Gastrocnemius medialis (tissue), 4 donors: ENCODE measurements at places on chromosomes 6 and 20. TPM values are rescaled to one million over a fixed set of nuclear protein-coding genes. Genes with fewer than 3 reads are reported as not detected.

The SAMD3 gene
- not detected for total RNA-seq

The KHDC1L gene
- total RNA-seq: not detected

The IMPG1 gene
- total RNA-seq: not detected

The SLC13A3 gene
- total RNA-seq: 0.41 TPM

The WFDC12 gene
- total RNA-seq: not detected

The SDCBP2 gene
- 2.9 TPM for total RNA-seq

The SAPCD1 gene
- total RNA-seq: not detected

The TRAPPC3L gene
- not detected for total RNA-seq

The HSPA12B gene
- 8.5 TPM for total RNA-seq

The MLIP gene
- total RNA-seq: 186 TPM

The SLC26A8 gene
- total RNA-seq: not detected

The SALL4 gene
- total RNA-seq: not detected

The TMEM217 gene
- not detected for total RNA-seq

The CLDN20 gene
- total RNA-seq: not detected

The SRSF12 gene
- 0.33 TPM for total RNA-seq

The SLCO4A1 gene
- total RNA-seq: 20.7 TPM

The SLC17A3 gene
- not detected for total RNA-seq

The MDN1 gene
- total RNA-seq: 16.7 TPM

The PARD6B gene
- total RNA-seq: 0.72 TPM

The SIRPB1 gene
- total RNA-seq: not detected
